ENCODE measurements at places on chromosomes 12 and 14.

DNA sequence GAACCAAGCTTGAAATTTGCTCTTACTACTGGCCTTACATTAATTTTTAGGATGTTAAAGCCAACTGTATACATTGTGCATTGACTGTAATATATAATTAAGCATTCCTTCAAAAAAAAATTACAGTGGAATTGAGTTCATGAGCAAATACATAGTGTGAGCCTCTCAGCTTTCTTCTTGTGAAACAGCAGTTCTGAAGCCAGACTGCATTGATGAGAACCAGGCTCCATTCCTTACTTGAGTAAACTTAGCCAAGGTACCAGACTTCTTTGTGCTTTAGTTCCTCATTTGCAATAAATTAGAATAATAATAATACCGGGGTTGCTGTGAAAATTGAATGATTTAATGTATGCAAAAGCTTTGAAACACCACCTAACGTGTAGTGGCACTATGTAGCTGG, 169.5 kb downstream of the ANO4 start:
- no peak for DNase-seq

DNA sequence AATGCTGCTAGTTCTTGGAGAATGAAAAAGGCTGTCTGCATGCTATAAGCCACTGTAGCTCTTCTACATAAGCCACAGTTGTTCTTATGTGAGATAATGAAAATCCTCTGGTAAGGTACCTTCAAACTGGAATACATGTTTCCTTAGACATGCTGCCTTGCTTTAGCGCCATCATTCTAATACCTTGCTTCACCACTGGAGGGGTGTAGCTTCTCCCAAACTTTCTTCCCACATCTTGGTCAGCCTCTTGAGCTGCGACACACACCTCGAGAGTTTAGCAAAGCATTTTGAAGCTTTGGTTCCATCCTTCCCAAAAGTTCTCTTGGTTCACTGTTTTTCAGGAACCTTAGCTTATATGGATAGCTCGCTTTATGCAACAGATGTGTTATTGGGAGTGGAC, 69.5 kb downstream of the NKX2-1 start:
- peak; percentile 0 for DNase-seq

DNA sequence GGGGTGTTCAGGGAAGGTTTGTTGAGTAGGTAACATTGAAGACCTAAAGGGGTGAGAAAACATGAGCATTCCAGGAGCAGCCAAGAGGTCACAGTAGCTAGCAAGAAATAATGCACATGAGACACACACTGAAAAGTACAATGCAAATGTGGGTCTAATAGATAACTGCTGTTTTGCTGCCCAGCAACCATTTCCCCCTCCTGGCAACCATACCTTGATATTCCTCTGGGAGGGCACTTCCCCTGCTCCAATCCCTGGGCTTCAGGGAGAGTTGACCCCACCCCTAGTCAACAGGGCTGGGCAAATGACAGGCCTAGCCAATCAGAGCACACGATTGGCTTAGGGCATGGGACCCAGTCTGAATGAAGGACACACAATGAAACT, 8.5 kb upstream of the ACTN1 start:
- DNase-seq, result no peak

DNA sequence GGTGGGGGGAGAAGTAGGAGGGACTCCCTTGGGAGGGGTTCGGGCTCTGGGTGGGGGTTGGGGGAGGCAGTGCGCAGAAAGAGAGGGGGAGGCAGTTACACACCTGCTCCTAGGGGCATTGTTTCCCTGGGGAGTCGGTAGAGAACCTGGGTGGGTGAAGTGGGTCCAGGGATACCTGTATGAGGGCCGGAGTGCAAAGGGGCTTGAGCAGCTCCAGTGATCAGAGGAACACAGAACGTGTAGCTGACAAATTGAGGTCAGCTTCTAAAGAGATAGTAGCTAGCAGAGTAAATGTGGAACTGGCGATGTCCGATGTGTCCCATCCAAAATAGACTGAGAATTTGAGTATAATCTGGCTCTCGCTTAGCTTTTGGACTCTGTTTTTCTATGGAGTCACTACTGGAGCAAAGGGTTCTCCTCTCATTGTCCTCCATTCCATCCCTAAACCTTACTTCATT, 502 bp downstream of the SMARCD1 start:
- no peak for DNase-seq

- no peak for DNase-seq
These were observed 161.9 kb downstream of the CHST11 start for GRCh38 chr12:104618691-104619090.

- DNase-seq, result no peak
These were observed 48.7 kb upstream of the WSCD2 start for GRCh38 chr12:108080363-108080762.

- DNase-seq, result peak; percentile 60
These were observed 3.7 kb downstream of the EFS start for GRCh38 chr14:23361320-23361719.

DNA sequence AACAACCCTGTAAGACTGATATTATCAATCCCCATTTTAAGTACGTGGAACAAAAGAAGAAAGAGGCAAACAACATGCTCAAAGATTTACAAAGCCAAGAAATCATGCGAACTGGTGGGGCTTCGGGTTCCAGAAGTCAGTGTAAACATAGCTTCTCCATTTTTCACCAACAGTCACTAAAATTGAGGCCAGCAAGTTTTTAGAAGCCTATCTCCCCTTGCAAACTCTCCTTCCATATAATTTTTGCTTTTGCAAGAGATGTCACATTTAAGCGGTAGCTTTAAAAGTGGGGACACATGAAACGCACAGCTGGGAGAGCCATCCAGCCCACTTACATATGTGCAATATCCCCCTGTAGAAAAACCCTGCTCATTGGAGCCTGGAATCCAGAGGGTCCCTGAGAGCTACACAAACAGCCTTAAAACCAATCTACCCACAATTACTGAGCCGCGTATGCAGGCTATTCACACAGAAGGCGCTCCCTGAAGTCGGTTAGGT, 797 bp downstream of the SLC11A2 start:
- peak; percentile 18 for DNase-seq

All from fibroblast of mammary gland (primary cell).